Glutamatergic neuron (in vitro differentiated cells): ENCODE measurements at places on chromosomes 7 and 10. TPM values are rescaled to one million over a fixed set of nuclear protein-coding genes. Genes with fewer than 3 reads are reported as not detected.
A peak's percentile ranks its signal among the peaks of the same experiment; 100 is the strongest.

- peak overlapping the region; percentile 19 for H3K27ac ChIP-seq
- no peak overlapping the region for H3K4me3 ChIP-seq
- no peak for DNase-seq
- peaks cover 5% of the 10 kb centered on the region for H3K36me3 ChIP-seq
- H3K4me1 ChIP-seq, result no peaks in the 10 kb centered on the region
These were observed 110.2 kb downstream of the LARP4B start for GRCh38 chr10:821322-821721.

GRCh38 chr10:123884907-123885381, 6.7 kb downstream of the CPXM2 start:
- H3K27ac ChIP-seq, result no peak overlapping the region
- no peaks in the 10 kb centered on the region for H3K36me3 ChIP-seq
- H3K27me3 ChIP-seq, result peaks cover 2% of the 10 kb centered on the region
- H3K4me1 ChIP-seq, result peaks cover 3% of the 10 kb centered on the region

The MYH16 gene
- total RNA-seq, result not detected

GRCh38 chr10:77157248-77158019, 480.2 kb downstream of the KCNMA1 start:
- no peak for DNase-seq
- peaks cover 3% of the 10 kb centered on the region for H3K27me3 ChIP-seq
- no peak overlapping the region for H3K4me3 ChIP-seq
- no peaks in the 10 kb centered on the region for H3K36me3 ChIP-seq
- H3K27ac ChIP-seq, result no peak overlapping the region

DNA sequence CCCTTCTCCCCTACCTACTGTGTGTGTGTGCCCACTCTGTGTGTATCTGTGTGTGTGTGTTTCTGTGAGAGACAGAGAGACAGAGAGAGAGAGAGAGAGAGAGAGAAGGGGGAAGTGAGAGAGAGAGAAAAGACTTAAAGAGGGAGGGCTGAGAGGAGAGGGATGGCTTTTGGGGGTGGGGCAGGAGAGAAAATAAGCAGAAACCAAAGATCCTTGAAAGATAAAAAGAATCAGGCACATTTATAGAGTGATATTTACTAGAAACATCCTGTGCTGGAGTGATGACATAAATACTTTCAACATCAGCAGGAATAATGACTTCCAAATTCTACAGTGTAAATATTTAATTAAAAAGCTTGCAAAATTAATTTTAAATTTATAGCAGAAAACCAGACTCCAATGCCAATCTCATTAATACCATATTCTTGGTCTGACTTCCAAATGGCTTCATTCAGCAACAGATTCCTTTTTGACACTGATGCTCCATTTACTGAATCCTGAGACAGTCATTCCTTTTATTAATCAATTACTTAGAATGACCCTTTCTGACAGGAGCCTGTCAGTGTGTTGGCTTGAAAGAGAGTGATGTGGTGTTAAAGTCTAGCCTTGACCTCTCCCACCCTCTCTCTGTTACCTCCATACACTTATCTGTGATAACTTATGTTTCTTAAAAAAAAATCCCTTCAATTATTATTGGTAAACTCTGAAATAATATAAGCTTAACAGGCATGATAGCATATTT, 41.7 kb upstream of the WNT2 start:
- no peaks in the 10 kb centered on the region for H3K4me1 ChIP-seq
- no peak for DNase-seq
- H3K27me3 ChIP-seq, result no peaks in the 10 kb centered on the region
- no peak overlapping the region for H3K27ac ChIP-seq
- no peak overlapping the region for H3K4me3 ChIP-seq
- no peaks in the 10 kb centered on the region for H3K36me3 ChIP-seq

The STOX1 gene
- 0.47 TPM for total RNA-seq

- peak; percentile 61 for DNase-seq
- H3K36me3 ChIP-seq, result peaks cover under 1% of the 10 kb centered on the region
- H3K4me3 ChIP-seq, result peak overlapping the region; percentile 18
- H3K27ac ChIP-seq, result peak overlapping the region; percentile 86
- peaks cover 14% of the 10 kb centered on the region for H3K4me1 ChIP-seq
- H3K27me3 ChIP-seq, result peaks cover 9% of the 10 kb centered on the region
These were observed 239.3 kb upstream of the PLPP4 start for GRCh38 chr10:120217736-120218135.

DNA sequence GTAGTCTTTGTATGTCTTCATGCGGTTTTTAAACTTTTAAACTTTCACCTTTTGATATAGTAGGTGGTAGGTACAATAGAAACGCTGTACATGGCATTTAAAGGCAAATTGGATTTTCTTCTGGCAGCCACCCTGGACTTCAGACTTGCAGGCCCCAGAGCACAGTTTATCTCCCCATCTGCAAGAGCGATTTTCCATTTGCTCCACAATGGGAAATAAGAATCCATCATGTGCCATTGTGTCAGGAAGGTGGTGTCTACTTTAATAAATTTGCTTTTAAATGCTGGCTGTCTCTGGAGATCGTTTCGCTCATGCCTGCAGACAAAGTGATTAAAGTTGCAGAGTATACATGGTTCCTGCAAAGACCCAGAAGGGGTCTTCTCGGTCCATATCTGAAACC, 38.9 kb downstream of the UNC5B start:
- DNase-seq, result no peak
- H3K27me3 ChIP-seq, result peaks cover 7% of the 10 kb centered on the region
- H3K36me3 ChIP-seq, result no peaks in the 10 kb centered on the region

DNA sequence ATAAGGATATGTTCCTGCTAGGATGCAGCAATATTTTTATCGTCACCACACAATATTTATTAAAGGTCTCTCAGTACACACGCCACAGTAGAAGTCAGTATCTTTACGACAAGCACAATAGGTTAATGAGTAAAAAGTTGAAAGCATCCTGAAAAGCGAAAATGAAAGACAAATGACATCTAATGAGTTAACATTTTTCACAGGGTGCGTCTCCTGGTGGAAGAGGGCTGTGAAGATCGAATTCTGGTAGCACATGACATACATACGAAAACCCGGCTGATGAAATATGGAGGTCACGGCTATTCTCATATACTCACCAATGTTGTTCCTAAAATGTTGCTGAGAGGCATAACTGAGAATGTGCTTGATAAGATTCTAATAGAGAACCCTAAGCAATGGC, 10.8 kb downstream of the C1QL3 start:
- no peaks in the 10 kb centered on the region for H3K27me3 ChIP-seq
- no peak overlapping the region for H3K27ac ChIP-seq
- H3K36me3 ChIP-seq, result peaks cover 5% of the 10 kb centered on the region
- H3K4me1 ChIP-seq, result peaks cover 23% of the 10 kb centered on the region
- DNase-seq, result no peak
- H3K4me3 ChIP-seq, result no peak overlapping the region

The SH3PXD2A gene
- total RNA-seq, result 16.7 TPM

DNA sequence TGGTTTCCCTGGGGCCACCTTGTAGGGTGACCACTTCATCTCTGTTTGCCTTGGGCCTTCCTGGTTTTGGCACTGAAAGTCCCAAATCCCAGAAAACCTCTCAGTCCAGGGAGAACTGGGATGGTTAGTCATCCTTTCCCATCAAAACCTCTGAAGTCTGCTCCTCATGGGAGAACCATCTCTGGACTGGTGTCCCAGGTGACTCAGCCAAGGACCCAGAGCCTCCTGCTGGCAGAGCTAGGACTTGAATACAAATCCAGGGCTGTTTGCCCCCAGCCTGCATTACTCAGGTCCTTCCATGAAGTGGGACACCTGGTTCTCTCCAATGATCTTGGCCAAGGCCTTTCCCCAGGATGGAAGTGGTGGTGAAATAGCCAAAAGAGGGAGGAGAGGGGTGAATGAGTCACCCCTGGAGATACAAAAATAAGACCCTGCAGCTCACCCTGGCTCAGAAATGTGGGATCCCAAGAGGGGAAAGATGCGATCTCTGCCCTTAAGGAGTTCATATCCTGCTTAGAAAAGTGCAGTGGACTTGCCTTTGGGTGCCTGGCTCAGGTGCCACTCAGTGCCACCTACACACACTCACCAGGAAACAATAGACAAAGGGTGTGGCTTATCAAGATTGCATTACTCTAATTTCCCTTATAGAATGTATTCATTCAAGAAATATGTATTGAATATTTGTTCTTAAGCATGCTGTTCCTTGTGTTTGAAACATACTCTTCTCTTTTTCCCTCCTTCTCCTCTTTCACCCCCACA, 22.0 kb downstream of the ADRA2A start:
- no peak overlapping the region for H3K27ac ChIP-seq
- H3K27me3 ChIP-seq, result peaks cover 4% of the 10 kb centered on the region
- H3K36me3 ChIP-seq, result no peaks in the 10 kb centered on the region
- no peaks in the 10 kb centered on the region for H3K4me1 ChIP-seq
- H3K4me3 ChIP-seq, result no peak overlapping the region
- DNase-seq, result no peak

GRCh38 chr7:47326220-47326619, 255.7 kb downstream of the TNS3 start:
- H3K27me3 ChIP-seq, result no peaks in the 10 kb centered on the region
- no peak overlapping the region for H3K27ac ChIP-seq
- DNase-seq, result no peak
- H3K36me3 ChIP-seq, result no peaks in the 10 kb centered on the region

The VENTX gene
- 1.6 TPM for total RNA-seq

- H3K36me3 ChIP-seq, result no peaks in the 10 kb centered on the region
- H3K4me3 ChIP-seq, result no peak overlapping the region
- H3K27ac ChIP-seq, result no peak overlapping the region
- H3K27me3 ChIP-seq, result no peaks in the 10 kb centered on the region
These were observed 349.0 kb upstream of the MTPN start for GRCh38 chr7:136326045-136326609.

DNA sequence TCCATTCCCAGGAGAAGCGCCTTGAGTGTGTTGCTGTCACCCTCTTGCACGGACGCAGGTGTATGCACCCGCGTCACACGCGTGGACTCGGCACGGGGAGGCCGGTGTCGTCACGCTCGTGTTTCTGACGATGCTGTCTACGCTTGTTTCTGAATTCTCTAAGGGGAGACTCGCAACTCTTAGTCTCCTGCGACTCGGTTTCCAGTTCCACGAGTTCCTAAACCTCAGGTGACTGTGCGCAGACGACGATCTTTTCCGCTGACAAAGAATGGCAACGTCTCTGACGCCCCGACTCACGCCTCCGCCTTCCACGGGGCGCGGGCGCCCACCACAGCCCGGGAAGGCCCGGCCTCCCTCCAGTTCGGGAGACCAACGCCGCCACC, 579 bp downstream of the IDI1 start:
- peaks cover 4% of the 10 kb centered on the region for H3K36me3 ChIP-seq
- H3K4me1 ChIP-seq, result peaks cover 29% of the 10 kb centered on the region
- DNase-seq, result no peak
- H3K27ac ChIP-seq, result peak overlapping the region; percentile 85

The HOXA6 gene
- not detected for total RNA-seq

- no peak overlapping the region for H3K4me3 ChIP-seq
- peaks cover 8% of the 10 kb centered on the region for H3K4me1 ChIP-seq
- peaks cover 12% of the 10 kb centered on the region for H3K27me3 ChIP-seq
- peaks cover 7% of the 10 kb centered on the region for H3K36me3 ChIP-seq
These were observed 3.6 kb downstream of the BLOC1S2 start for GRCh38 chr10:100282907-100283306.

- H3K4me1 ChIP-seq, result no peaks in the 10 kb centered on the region
- H3K36me3 ChIP-seq, result peaks cover 7% of the 10 kb centered on the region
- H3K4me3 ChIP-seq, result no peak overlapping the region
- H3K27me3 ChIP-seq, result no peaks in the 10 kb centered on the region
- no peak overlapping the region for H3K27ac ChIP-seq
These were observed 254.1 kb downstream of the ARL4A start for GRCh38 chr7:12941512-12941911.

The PRLHR gene
- 0.22 TPM for total RNA-seq

The SLC18A3 gene
- 21.5 TPM for total RNA-seq

The C7orf57 gene
- not detected for total RNA-seq

- H3K27ac ChIP-seq, result no peak overlapping the region
- H3K4me1 ChIP-seq, result no peaks in the 10 kb centered on the region
- no peaks in the 10 kb centered on the region for H3K36me3 ChIP-seq
- H3K27me3 ChIP-seq, result peaks cover 3% of the 10 kb centered on the region
These were observed 281.8 kb downstream of the INHBA start for GRCh38 chr7:41421056-41421455.

- H3K27ac ChIP-seq, result no peak overlapping the region
- DNase-seq, result no peak
- H3K36me3 ChIP-seq, result no peaks in the 10 kb centered on the region
- H3K4me1 ChIP-seq, result peaks cover 20% of the 10 kb centered on the region
- no peak overlapping the region for H3K4me3 ChIP-seq
These were observed 8.8 kb downstream of the BLVRA start for GRCh38 chr7:43767311-43767710.

- no peak for DNase-seq
- H3K27me3 ChIP-seq, result peaks cover 4% of the 10 kb centered on the region
- H3K4me3 ChIP-seq, result no peak overlapping the region
- no peak overlapping the region for H3K27ac ChIP-seq
- H3K36me3 ChIP-seq, result no peaks in the 10 kb centered on the region
These were observed 33.9 kb downstream of the SHH start for GRCh38 chr7:155778349-155778748.

GRCh38 chr7:106108991-106109390, 3.1 kb downstream of the SYPL1 start:
- H3K4me3 ChIP-seq, result peak overlapping the region; percentile 63
- peaks cover 11% of the 10 kb centered on the region for H3K27me3 ChIP-seq
- H3K4me1 ChIP-seq, result peaks cover 35% of the 10 kb centered on the region
- no peak overlapping the region for H3K27ac ChIP-seq
- H3K36me3 ChIP-seq, result no peaks in the 10 kb centered on the region
- no peak for DNase-seq

The KDM7A gene
- 25.4 TPM for total RNA-seq

GRCh38 chr7:84982199-84982598, 204.7 kb downstream of the SEMA3D start:
- H3K27ac ChIP-seq, result no peak overlapping the region
- no peaks in the 10 kb centered on the region for H3K4me1 ChIP-seq
- no peaks in the 10 kb centered on the region for H3K36me3 ChIP-seq
- H3K27me3 ChIP-seq, result peaks cover 1% of the 10 kb centered on the region
- DNase-seq, result no peak
- no peak overlapping the region for H3K4me3 ChIP-seq

The PHKG1 gene
- total RNA-seq, result not detected

GRCh38 chr10:130185591-130185990, 49.4 kb downstream of the GLRX3 start:
- no peak overlapping the region for H3K4me3 ChIP-seq
- no peaks in the 10 kb centered on the region for H3K4me1 ChIP-seq
- no peak for DNase-seq
- no peaks in the 10 kb centered on the region for H3K36me3 ChIP-seq
- H3K27ac ChIP-seq, result no peak overlapping the region

DNA sequence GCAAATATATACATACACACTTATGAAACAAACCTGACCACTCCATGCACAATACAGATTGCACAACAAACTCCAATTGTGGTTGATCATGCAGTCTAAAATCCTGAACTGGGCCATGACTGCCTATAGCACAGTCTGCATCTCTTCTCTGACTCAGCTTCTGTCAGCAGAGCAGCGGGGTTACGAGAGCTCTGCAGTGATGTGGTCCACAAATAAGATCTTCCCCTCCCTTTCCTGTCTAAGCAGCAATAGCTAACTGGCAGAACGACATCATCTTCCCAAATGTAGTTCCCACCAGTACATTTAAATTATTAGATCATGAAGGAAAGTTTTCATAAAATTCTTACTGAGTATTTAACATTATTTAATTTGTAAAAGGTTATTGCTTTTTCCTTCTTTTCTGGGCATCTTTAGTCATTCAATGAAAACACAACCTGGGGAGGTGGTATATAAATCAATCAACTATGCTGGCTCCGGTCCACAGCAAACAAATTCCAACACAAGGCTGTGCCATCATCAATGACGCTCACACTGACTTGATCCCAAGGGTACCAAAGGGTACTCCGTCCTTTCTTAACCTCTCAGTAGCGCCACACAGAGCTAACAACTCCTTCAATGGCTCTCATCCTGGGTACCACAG, 17.1 kb downstream of the ARHGAP21 start:
- no peak overlapping the region for H3K4me3 ChIP-seq
- peaks cover 12% of the 10 kb centered on the region for H3K4me1 ChIP-seq
- DNase-seq, result no peak
- H3K36me3 ChIP-seq, result no peaks in the 10 kb centered on the region
- H3K27ac ChIP-seq, result no peak overlapping the region

The EBF3 gene
- 544 TPM for total RNA-seq

The TRIM50 gene
- total RNA-seq, result not detected
